ENCODE measurements at places on chromosomes 4 and X.

DNA sequence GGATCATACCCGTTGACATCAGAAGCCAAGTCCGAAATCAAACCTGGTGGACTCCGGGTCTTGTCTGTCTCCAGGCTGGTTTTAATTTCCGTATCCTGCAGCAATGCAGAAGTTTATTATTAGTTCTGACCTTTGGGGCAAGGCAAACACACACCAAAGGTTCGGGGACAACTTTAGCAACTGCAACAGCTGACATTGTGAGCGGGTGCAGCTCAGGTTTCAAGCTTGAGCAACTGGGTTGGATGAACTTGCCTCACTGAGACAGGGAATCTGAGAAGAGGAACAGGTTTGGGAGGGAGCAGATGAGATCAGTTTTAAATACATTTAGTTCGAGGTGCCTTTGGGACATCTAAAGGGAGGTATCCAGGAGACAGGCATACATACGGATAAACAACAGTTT lies 110.7 kb downstream of the GNL3L start:
- DNase-seq = no peak

DNA sequence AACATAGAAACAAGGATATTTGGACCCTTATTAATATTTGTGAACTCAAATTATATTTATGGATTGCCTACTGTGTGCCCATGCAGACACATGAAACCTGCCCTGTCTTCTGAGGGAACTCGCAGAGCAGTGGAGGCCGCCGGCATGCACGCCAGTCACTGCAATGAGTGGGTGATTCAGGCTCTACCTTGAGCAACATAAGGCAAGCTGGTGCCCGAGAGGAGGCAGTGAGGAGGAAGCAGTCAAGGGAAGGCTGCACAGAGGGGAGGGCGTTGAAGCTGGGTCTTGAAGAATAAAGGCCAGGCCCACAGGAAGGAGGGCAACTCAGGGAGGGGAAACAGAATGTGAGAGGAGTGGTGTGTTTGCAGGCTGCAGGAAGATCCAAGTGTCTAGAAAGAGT lies 52.8 kb downstream of the PPEF2 start:
- DNase-seq = no peak

GRCh38 chr4:3709846-3710441 lies 56.2 kb upstream of the ADRA2C start:
- no peak for DNase-seq

DNA sequence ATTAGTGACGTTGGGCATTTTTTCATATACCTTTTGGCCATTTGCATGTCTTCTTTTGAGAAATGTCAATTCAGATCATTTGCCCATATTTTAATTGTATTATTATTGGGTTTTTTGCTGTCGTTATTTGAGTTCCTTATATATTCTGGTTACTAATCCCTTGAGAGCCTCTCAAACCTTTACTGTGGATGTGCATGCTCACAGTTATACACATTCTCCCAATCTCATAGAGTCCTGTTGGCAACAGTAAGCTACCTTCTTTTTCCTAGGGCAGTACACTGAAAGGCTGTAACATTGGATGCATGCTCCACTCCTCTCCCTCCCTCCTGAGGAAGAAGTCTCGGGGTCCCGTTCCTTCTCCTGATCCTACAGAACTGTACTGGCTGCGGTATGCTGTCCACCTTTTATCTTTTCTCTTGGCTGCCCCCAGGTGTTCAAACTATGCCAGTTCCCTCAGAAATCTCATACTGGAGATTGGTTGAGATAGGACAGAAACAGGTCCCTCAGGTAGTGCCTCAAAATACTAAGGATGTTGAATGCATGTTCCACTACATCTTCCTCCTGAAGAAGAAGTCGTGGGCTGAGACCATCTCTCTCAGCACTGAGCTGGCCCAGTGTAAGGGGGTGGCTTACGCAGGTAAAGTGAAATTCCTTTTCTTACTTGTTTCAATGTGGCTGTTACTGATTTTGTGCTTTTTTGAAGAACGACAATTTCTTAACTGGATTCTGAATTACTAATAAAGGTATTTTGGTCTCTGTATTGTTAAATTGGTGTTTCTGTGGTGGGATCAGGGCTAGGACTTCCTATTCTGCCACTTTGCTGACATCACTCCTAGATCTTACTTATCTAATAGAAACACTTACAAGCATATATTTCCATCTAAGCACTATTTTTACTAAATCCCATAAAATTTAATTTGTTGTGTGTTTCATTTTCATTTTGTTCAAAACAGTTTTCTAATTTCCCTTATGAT lies 145.4 kb upstream of the HUWE1 start:
- peak; percentile 2 for DNase-seq

DNA sequence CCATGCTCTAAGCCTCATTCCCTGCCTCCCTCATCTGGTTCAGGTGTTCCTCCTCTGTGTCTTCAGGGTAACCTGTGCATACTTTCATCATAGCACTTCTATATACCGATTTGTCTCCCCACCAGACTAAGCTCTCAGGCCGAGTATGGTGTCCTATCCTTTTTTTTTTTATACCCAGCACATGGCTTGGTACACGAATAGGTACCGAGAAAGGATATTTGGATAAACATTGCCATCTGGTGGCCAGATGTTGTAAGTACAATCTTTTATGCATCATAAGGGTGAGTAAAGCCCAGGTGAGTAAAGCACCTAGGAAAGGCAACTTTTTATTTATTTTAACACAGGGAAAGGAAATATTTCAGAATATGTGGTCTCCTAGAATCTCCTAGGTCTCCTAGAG lies 68.4 kb downstream of the MID2 start:
- peak; percentile 25 for DNase-seq

GRCh38 chrX:155544881-155545280 lies 67.9 kb downstream of the TMLHE start:
- DNase-seq = no peak

DNA sequence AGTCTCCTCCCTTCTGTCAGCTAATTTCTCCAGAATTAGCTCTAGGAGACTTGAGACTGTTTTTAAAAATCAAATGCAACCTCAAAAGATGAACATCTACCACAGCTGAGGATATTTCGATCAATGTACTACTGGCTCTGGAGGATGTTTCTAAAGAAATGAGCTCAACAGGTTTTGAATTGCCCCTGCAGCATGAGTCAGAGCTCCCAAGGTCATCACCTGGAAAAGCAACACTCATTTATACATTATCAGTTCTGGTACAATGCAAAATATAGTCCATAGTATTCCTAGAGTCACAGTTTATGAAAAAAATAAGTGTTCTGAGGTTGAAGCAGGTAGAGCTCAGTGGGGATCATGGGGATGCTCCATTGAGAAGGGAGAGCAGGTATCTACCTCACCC lies 50.8 kb upstream of the MCF2 start:
- DNase-seq = no peak

DNA sequence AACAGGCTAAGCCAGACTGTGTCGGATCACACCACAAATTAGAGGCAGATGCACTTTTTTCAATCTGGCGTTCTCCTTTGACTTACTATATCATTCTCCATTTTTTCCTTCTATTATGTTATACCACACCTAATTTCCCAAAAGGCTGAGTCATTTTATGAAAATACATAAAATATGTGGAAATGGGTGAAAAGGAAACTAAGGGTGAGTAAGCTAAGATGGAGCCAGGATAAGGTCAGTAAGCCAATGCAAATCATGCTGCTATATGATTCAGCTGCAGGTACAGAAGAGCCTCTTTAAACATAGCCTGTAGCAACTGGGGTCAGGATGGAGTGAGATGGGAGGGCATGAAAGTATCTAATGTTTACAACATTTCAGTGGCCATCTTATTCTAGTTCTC lies 94.0 kb upstream of the TEX13A start:
- no peak for DNase-seq

DNA sequence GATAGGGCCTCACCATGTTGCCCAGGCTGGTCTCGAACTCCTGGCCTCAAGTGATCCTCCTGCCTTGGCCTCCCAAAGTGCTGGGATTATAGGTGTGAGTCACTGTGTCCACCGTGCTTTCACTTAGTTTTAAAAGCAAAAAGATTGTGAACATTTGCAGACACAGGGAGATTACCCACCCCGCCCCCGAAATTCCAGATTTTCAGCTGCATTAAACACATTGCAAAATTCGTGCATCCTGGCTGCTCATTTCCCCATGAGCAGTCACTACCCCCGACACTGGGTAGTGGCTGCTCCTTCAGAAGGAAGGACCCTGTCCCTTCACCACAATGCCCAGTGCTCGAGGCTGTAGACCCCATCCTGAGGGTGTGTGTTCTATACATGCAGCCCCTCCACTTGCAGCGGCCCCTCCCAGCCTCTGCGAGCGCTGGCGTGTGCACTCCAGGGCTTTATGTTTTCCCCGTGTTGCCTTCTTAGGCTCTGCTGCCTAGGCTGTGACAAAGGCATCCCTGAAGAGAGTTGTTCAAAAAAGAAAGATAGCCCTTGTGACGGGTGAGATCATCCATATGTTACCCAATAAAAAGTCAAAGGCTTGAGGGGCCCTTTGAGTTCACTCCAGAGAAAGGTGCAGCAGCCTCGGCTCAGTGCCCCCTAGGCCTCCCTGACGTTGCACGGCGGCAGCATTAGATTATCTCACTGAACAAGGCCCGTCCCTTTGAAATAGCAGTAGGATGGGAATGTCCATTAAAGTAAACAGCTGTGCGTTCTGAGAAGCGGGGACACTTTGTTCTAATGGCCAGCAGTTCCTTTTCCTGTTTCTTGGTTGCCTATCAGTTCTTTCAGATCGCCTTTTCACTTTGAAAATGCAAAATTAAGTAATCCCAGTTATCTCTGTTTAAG lies 71.6 kb downstream of the SHROOM2 start:
- no peak for DNase-seq

- DNase-seq = no peak
Observed at GRCh38 chr4:89929425-89930159, 34.9 kb downstream of the MMRN1 start.

- DNase-seq = no peak
Observed at GRCh38 chr4:138007572-138007971, 234.6 kb downstream of the SLC7A11 start.

DNA sequence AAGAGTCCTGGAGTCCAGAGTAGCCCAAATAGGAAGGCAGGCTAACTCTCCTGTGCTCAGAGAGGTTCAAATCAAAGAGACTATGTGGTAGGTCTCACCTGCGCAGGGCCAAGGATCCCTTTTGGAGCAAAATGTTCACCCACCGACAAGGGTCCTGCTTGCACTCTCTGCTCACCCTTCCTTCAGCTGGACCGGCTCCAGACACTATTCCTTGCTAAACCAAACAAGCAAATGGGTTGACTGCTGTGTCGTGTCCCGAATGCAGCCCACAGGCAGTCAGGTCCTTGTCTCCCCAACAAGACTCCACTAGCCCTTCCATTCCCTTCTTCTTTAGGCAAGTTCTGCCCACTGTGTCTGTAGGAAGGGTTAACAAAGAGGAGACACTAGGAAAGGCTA lies 760 bp downstream of the TRMT2B start:
- DNase-seq = no peak

All from NCI-H2029 (cell line).